Activated CD4-positive, alpha-beta memory T cell treated with anti-CD3 and anti-CD28 coated beads for 36 hours (primary cell): ENCODE measurements at places on chromosomes 2 and 18.

- no peak overlapping the region for H3K4me3 ChIP-seq
- no peak overlapping the region for H3K27ac ChIP-seq
- peaks cover 5% of the 10 kb centered on the region for H3K36me3 ChIP-seq
- peaks cover 14% of the 10 kb centered on the region for H3K4me1 ChIP-seq
These were observed 14.9 kb upstream of the PSME4 start for GRCh38 chr2:53985646-53986045.

- no peaks in the 10 kb centered on the region for H3K36me3 ChIP-seq
- no peak for DNase-seq
- H3K27ac ChIP-seq, result no peak overlapping the region
- H3K4me3 ChIP-seq, result no peak overlapping the region
- H3K4me1 ChIP-seq, result no peaks in the 10 kb centered on the region
These were observed 452.4 kb upstream of the CDH7 start for GRCh38 chr18:65298422-65298821.

DNA sequence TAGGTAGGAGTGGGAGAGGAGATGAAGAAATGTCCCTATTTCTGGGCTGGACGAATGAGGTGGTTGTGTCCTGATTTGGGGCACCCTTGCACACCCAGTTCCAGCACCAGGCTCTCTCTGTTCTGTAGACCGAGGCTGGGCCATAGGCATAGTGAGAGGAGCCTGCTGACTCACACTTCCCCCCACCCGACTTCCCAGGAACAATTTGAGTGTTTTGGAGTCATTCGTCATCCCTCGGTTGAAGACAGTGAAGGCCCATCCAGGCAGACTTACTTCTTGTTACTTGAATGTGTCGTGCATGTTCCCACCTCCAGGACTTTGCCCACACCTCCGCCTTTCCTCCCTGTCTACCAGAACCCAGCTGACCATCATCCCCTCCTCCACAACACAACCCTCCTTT, 179.1 kb downstream of the HAUS1 start:
- DNase-seq, result no peak
- no peaks in the 10 kb centered on the region for H3K27me3 ChIP-seq
- no peak overlapping the region for H3K4me3 ChIP-seq
- no peak overlapping the region for H3K27ac ChIP-seq
- H3K4me1 ChIP-seq, result peaks cover 9% of the 10 kb centered on the region

- H3K27me3 ChIP-seq, result peaks cover 10% of the 10 kb centered on the region
- H3K4me3 ChIP-seq, result no peak overlapping the region
- no peak for DNase-seq
- no peaks in the 10 kb centered on the region for H3K36me3 ChIP-seq
- peaks cover 4% of the 10 kb centered on the region for H3K4me1 ChIP-seq
These were observed 156.2 kb upstream of the NDUFV2 start for GRCh38 chr18:8946066-8946838.

- peaks cover 42% of the 10 kb centered on the region for H3K36me3 ChIP-seq
- peak overlapping the region; percentile 80 for H3K27ac ChIP-seq
- H3K27me3 ChIP-seq, result no peaks in the 10 kb centered on the region
- peaks cover 62% of the 10 kb centered on the region for H3K4me1 ChIP-seq
- H3K4me3 ChIP-seq, result peak overlapping the region; percentile 20
These were observed 4.3 kb downstream of the PMAIP1 start for GRCh38 chr18:59904011-59904601.

DNA sequence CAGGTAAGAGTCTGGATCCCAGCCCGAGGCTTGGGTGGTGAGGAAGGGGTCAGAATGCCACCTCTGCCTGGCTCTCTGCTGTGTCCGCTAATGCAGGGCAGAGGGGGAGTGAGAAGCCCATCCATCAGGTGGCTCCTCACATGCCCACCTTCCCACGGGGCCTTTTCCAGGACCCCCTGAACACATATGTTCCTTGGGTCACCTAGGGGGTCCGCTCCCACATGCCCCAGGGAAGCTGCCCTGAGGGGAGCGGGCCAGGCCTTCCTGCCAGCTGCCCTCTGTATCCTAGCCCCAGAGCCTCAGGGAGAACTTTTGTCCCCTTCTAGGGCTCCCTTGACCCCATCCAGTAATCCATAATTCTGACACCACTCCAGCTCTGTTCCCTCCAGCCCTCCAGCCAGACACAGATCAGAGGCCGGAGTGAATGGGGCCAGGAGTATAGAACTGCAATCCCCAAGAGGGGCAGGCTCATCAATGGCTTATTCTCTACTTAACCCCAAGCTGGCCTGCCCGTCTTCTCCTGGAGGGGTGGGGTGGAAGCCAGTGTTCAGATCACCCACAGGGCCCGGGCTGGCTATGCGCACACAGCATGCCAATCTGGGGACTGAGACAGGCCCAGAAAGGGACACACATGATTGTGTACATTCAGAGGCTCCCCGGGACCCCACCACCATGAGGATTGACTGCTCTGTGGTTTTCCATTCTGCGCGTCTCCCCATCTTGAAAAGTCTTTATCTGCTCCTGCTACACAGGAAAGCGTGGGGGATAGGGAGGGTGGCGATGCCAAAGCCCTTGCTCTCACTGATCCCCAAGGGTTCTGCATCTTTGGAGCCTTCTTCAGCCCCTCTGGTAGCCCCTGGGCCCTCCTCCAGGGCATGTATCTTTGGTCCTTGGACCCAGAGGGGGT, 1.1 kb downstream of the EMILIN1 start:
- no peaks in the 10 kb centered on the region for H3K36me3 ChIP-seq
- peak overlapping the region; percentile 44 for H3K27ac ChIP-seq
- no peak for DNase-seq
- H3K4me1 ChIP-seq, result peaks cover 32% of the 10 kb centered on the region
